ENCODE measurements at places on chromosomes 4 and X.
A peak's percentile ranks its signal among the peaks of the same experiment; 100 is the strongest.

DNA sequence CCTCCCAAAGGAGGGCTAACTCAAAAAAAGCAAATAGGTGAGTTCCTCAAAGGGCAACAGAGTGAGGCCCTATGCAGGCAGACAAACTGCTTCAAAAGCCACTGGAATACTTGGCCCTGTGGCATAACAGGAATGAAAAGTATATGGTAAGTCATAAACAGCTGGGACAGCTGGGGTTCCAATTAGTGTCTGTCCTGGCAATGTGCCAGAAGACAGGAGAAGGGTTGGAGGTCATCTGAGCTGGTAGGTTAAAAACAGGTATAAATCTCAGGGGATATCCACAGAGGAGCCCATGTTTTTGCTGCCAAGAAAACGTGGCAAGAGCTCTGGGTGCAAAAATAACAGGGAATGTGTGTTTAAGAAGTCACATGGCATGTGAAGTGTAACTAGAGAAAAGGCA, 111.6 kb downstream of the APOOL start:
- DNase-seq: no peak

DNA sequence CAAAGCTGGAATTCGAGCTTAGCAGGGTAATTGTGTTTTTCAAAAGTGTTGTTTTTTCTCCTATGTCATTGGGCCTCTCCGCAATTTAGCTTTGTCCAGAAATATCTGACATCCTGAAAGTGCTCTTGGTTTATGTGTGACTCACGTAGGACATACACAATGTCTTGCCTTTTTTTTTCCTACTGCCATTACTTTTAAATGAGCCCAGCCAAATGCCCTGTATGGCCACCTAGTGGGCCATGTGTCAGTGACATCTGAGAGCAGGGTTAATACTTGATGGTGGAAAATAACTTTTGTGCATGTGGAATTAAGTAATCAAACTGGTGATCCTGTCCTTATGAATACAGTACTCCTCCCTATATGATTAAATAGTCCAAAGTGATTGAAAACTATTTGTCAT, 1411.1 kb upstream of the TENM3 start:
- DNase-seq: no peak

DNA sequence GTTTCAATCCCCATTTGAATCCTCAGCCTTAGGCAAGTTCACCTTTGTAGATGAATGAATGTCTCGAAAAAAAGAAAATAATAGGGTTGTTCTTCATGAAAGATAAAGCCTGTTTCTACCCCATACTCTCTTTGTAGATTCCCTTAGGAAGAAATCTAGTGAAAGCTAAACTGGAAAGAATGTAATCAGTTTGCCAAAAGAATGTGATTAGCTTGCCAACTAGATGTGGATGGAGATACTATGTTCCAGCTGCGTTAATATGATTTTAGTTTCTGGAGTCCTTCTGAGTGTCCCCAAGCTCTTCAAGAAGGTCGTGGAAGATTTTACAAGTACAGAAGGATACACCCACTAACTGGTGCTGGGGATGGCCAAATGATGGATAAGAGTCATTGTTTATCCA, 162.3 kb upstream of the EDNRA start:
- DNase-seq: no peak

DNA sequence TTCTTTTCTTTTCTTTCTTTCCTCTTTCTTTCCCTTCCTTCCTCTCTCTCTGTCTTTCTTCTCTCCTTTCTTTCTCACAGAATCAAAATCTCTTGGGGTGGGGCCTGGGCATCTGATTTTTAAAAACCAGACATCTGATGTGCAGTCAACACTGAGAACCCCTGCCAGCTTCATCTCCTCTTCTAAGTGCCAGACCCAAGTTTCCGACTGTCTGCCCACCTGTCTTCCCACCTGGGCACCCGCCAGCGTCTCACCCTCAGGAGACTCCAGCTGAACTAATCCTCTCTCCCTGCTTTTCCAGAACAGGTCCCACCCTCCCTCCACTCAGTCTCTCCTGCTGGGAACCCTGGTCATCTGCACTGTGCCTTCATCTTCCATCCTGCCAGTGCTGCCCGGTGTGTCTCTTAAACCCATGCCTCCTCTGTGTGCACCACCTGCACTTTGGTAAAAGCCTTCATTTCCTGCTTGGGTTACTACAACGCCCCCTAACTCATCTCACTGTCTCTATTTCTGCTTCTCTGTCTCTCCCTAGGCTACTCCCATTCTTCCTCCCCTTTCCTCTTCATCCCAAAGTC, 2.8 kb downstream of the SOD3 start:
- no peak for DNase-seq

- DNase-seq: no peak
Measured at GRCh38 chrX:3280706-3281105, 65.7 kb downstream of the MXRA5 start.

GRCh38 chr4:18441676-18442075, 420.1 kb upstream of the LCORL start:
- no peak for DNase-seq

- no peak for DNase-seq
Measured at GRCh38 chr4:16694884-16695276, 203.6 kb downstream of the LDB2 start.

DNA sequence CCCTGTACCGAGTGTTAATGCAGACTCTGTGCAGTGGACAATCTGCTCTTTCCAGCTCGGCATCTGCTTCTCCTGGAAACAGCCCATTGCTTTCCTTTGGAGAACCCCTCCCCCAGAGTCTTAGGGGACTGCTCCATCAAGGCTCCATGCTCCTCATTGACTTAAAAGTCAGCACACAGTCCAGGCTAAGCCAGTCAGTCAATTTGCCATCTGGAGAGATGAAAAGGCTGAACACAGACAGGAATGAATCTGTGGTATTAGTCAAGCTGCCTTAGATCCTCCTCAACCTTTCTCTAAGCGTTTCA, 20.3 kb downstream of the ATP8A1 start:
- DNase-seq: no peak

GRCh38 chrX:34631479-34632220, 25.4 kb downstream of the TMEM47 start:
- no peak for DNase-seq

DNA sequence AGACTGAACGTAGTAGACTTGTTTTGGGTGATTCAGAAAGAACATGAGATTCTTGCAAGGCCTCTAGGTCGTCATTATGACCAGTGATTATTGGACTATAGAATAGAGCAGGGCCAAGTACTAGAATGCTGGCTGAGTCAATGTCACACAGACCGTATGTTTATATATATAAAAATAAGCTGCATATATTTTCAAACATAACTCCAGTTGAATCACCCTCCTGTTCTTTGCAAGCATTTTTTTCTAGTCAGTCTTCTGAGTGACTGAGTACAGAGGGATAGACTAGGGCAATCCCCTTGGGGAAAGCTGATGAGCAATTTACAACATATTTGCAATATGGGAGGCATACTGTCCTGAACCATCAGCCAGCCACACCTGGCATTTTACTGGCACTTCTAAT, 48.4 kb upstream of the PRPS1 start:
- DNase-seq: peak; percentile 71

- DNase-seq: peak; percentile 32
Measured at GRCh38 chrX:134764202-134764785, 106.0 kb upstream of the PLAC1 start.

DNA sequence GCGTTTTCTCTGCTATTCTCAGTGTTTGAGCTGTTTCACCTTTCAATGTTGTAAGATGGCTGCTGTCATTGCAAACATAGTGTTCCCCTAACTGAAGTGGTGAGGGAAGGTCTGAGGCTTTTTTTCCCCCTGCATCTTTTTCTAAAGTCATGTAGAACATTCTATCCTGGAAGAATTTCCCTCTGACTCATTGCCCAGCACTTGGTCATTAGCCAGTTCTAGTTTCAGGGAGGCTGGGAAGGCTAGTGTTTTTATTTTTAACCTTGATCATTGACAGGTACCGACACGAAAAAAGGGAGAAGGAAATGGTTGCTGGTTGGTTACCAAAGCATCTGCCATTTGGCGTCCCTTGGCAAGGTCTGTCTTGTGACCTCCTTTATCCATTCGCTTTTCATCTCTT, 6.6 kb downstream of the LANCL3 start:
- no peak for DNase-seq

- no peak for DNase-seq
Measured at GRCh38 chrX:20418379-20419150, 151.9 kb upstream of the RPS6KA3 start.

DNA sequence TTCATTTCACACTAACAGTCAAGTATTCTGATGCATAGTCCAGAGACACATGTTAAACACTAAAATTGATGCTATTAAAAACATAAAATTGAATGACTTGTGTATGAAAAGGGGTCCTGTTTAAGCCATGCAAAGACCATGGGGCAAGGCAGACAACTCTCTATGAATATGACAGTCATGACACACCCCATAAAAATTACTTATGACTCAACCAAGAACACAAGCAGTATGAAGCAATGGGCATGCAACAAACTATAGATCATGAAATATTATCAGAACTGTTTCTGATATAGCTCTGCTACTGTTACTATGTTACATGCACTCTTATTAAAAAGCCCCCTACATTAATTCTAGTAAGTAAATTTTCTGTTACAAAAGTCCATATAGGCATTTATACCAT, 57.5 kb upstream of the ZCCHC13 start:
- peak; percentile 50 for DNase-seq
